GM12878 (cell line): ENCODE measurements at places on chromosomes 11 and 22. TPM values are rescaled to one million over a fixed set of nuclear protein-coding genes. Genes with fewer than 3 reads are reported as not detected.

- no peak for DNase-seq
These were observed 3.7 kb upstream of the MIEF1 start for GRCh38 chr22:39498368-39498767.

DNA sequence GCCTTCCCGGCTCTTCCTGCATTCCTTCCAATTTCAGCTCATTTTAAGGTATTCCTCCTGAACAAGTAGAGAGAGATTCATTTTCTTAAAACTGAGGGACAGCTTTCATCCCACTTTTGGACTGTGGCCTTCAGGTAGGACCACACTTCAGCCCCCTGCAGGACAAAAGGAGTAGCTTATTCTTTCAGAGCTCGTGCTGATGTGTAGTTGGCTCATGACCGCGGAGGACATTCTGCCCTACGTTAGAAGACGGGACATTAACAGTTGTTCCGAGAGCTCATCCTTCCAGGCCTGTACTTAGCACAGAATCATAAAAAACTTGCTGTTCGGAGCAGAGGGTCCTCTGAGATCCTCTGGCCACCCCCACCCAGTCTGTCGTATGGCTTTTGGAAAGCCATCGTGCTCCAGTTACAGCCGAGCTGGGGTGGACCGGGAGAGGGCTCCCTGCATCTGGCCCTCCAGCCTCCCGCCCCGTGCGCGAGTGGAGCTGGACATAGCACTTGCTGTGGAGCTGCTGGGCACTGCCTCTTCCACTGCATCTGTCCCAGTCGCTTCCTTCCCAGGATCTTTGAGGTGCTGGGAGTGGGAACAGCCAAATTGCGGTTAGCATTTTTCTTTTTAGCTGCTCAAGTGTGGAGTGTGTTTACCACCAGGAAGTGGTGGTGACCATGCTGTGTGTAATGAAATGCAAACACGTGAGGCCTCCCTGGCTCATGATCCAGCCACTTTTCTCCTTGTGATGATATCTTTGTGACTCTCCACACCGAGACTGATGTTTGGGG, 250.3 kb downstream of the TBC1D22A start:
- no peak for DNase-seq

GRCh38 chr11:83502041-83502440, 215.9 kb upstream of the CCDC90B start:
- no peak for DNase-seq

PDE2A gene
- 0.15 and 0.24 TPM in 2 replicates for total RNA-seq

CD3D gene
- total RNA-seq: 0.32 and 0.69 TPM in 2 replicates

TMPRSS4 gene
- total RNA-seq: 0.26 TPM in 1 of 2 replicates, not detected in the other

H19 gene
- 1.1 and 1.2 TPM in 2 replicates for total RNA-seq

DNA sequence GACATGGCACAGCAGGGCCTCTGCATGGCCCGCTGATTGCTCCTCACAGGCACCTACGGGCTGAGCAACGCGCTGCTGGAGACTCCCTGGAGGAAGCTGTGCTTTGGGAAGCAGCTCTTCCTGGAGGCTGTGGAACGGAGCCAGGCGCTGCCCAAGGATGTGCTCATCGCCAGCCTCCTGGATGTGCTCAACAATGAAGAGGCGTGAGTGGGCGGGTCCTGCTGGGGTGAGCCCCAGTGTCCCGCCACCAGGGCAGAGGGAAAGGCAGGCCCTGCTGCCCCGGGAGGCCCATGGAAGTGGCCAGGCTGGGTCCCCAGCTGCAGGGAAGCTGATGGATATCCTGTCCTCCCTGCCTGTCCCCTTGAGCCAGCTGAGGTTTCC, 18.6 kb upstream of the DGCR8 start:
- no peak for DNase-seq

LRRN4CL gene
- total RNA-seq: not detected in 2 replicates
